Endothelial cell of umbilical vein (primary cell): ENCODE measurements at places on chromosomes 12 and 14.

DNA sequence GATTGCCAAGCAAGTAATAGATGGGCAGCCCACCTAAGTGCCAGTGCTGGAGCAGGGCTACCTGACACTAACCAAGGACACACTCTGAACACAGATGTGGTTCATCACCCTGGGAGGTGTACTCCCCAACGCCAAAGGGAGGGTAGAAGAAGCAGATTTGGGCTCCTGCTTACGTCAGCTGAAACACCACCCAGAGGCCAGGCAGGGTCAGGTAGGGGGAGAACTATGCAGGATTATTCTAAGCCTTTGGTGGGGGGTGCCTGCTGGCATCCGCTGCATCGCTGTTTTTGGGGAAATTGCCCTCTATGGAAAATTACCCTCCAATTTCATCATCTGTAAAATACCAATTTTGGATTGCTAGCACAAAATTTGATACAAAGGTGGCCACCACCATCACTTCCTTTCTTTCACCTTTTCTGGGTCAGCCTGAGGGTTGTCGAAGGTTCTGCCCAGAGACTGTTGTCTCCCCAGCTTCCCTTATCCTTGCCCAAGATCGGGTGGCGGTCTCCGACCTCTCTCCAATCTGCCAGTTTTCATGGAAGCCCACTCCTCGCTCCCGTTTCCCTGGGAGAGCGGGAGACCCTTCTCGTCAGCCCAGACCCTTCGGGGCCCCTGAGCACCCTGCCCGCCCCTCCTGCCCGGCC, 535 bp downstream of the BIN2 start:
- DNase-seq: no peak

DNA sequence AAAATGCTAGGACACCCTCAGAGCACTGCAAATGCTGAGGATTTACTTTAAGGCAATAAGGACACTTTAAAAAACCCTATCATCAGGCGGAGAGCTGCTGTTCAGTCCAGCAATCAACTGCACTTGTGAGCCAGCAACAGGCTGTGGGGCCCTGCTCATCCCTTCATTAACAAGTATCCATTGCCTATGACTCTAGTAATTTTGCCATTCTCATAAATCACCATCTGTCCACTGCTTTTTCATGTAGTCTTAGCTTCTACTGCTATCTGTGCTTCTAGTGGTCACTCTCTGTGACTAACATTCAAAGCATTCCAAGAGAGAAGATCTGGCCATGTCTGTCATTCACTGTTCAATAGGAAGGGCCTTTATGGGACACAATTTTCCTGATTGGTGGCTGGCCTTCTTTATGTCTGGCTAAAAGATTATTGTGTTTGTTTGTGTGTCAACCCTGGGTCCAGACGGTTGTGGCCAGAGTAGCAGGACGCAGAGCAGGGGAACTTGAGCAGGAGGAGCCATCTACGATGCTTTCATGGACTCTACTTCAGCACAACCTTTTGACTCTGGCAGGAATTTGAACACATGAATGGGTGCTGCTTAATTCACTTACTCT, 3.6 kb upstream of the KRAS start:
- no peak for DNase-seq

DNA sequence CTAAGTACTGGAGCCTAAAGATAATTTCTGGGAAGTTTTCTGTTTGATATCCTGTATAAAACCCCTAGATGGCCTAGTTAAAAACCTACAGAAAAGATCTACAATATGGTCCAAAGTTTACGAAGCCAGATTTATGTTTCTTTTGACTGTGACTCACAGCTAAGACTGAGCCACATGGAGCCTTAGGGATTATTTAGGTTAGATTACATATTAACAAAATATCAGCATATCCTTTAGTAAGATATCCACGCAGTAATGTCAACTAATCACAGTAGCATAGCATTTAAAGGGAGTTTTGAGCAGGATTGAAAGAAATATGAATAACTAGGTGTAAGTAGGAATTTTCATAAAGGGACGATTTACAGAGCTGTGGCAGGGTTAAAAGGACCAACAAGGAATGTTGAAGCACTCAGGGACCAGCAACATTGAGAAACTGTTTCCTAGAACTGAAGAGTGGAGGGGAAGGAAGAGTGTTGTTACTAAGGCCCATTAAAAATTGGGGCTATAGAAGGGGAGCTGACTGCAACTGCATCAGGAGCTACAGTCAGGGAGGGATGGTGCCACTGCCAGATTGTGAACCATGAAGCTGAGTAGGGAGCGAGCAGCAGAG, 155.5 kb downstream of the DACT1 start:
- no peak for DNase-seq

- no peak for DNase-seq
Measured at GRCh38 chr14:93133464-93133863, 17.7 kb upstream of the ITPK1 start.

DNA sequence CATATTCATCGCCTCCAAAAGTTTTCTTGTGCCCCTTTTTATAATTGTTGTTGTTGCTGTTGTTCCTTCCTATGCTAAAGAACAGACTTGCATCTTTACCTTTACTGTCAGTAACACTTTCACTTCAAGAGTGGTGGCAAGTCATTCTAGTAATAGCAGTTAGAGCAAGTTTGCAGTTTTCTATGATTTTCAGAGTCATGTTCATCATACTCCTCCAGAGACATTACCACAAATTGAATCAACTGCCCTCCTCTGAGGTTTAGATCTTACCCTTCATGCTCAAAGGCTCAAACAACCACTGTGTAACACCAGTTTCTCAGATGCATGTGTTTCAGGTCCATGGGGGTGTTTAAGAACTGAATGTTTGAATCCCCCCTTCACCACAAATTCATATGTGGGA, 763.4 kb downstream of the LRFN5 start:
- DNase-seq: no peak

DNA sequence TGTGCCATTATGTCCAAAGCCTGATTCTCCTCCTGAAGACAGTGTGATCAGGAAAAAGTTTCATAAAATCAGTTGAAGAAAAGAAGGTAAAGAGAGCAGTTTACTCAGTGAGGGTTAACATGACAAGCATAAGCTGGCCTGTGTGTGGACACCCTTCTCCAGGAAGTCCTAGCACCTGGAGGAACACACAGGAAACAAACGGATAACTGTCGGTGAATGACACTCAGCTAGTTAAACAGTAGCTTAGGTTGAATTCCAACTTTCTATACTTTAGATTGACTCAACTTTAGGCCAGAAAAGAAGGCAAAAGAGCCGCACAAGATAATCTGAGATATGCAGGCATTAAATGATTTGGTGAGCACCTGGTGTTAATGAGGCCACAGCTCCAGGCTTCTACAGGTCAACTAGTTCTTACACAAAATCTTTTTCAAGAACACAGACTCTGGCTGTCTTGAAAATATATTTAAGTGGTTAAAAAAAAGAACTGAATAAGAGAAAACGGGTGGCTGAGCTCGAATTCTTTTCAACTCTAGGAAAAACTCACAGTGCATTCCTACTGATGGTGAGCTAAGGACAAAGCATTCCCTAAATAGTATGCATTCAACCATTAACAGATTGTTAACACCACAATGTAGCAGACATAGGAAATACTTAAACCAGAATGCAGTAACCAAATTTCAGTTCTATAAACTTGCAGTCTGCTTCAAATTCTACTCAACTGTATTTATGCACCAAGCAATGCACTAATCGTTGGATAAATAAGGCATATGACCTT, 56.9 kb upstream of the TSPAN8 start:
- no peak for DNase-seq

GRCh38 chr12:1776170-1776921, 44.0 kb upstream of the LRTM2 start:
- no peak for DNase-seq

DNA sequence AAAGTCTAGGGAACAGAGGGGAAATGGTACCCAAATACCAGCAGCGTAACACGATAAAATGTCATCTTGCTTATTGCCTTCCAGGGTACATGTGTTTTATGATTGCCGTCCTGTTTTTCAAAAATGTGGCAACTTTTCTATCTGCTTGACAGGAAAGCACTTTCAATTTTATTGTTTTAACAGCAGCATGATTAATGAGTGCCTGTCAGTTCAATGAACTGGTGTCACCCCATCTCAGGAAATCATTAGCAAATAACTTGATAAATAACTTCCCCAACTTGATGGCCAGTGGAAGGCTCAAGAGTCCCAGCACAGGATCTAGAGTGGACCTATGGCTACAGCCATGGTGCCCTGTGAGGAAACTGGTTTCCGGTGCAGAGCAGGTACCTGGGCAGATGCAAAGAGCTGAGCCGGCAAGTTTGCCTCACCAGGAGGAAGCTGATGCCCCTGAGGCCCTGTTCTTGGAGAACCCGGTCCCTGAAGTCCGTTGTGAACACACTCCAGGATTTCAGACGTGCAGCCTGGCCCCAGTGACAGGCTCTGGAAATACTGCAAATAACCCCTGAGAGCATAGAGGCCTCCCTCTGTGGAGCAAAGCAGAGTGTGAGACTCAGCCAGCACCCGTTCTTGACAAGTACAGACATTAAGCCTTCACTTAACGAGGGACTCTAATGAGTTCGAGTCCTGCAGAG, 173.5 kb upstream of the SFSWAP start:
- no peak for DNase-seq

DNA sequence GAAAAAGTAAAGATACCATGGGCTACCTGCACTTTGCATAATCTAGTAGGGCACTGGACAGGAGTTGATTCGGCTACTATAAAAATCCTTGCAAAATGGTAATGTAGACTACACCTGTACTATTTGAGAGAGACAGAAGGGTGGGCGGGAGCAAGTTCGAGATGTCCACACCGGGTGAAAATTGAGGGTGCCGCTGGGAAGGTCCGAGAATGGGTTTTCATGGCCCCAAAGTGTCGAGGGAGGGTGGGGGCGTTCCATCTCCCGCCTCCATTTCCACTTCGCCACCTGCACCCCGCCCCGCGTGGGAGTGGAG, 648 bp downstream of the SNX6 start:
- no peak for DNase-seq

DNA sequence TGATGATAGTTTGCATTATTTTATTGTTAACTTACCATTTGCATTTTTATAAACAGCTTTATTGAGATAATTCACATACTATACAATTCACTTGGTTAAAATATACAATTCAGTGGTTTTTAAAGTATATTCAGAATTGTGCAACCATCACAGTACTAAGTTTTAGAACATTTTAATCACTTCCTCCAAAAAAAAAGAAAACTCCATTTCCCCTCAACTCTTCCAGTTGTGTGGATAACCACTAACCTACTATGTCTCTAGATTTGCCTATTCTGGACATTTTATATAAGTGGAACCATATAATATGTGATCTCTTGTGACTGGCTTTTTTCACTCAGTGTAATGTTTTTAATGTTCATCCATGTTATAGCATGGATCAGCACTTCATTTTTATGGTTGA, 41.3 kb downstream of the WNK1 start:
- no peak for DNase-seq

DNA sequence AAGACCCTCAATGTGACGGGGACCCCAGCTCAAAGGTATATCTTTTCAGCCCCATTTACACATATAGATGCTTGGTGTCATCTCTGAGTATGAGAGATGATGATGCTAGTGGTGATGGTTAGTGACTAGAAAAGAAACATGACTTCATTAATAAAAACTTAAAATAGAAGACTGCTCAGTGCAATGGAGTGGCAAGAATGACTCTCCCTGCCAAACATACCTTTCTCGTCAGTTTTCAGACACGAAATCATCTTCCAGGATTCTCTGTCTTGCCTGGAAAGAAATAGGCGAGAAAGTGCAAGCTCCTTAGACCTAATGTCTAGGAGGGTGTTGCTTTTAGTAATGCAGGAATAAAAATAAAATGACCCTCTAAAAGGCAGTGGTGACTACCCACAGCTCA, 71.7 kb downstream of the TPH2 start:
- DNase-seq: no peak

DNA sequence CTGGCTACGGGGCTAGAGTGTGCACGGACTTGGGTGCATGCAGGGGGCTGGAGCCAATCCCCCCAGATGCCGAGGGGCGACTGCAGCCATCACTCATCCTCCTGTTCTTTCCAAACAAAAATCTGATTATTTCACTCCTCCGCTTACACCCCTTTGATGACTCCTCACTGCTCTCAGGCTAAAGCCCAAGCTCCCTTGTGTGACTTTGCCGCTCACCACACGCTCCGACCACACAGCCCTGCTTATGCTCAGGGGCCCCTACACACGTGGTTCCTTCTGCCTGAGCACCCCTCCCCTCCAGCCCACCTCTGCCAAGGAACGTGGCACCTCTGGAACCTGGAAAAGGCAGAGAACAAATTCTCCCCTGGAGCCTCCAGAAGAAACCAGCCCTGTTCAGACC, 13.7 kb downstream of the CHFR start:
- DNase-seq: no peak

DNA sequence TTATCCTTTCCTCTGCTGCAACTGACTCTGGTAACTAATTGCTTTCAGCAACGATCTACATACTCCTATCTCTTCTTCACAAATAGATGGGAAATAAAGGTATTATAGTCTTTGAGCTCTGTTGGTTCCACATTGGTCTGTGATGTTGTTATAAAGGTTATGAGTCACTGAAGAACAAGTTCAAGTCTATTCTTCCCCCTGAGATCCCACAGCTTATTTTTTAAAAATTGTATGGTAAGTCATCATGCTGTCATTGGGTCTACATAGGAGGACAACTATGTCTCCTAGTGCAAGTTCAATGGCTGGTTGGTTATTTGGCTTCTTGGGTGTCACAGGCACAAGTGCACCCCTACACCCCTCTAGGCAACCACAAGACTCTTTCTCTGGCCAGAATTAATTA, 49.6 kb upstream of the PTCSC3 start:
- no peak for DNase-seq

GRCh38 chr12:10466311-10466710, 13.1 kb upstream of the KLRC1 start:
- DNase-seq: no peak

DNA sequence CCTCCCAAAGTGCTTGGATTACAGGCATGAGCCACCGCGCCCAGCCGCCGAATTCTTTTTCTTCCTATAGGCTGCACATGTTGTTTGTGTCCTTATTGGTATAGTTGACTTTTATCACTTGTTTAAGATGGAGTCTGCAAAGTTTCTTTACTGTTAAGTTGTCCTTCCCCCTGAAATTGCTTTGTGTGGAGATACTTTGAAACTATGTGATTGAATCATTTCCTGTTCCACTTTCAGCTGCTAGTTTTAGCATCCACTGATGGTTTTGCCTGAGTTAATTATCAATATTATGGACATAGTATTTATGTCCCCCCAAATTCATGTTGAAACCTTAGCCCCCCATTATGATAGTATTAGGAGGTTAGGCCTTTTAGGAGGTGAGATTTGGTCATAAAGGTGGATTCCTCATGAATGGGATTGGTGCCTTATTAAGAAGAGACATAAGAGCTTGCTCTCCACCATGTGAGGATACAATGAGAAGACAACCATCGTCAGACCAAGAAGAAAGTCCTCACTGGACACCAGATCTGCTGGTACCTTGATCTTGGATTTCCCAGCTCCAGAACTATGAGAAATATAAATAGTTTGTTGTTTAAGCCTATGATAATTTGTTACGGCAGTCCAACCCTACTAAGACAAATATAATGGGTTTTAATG, 34.9 kb downstream of the PPHLN1 start:
- DNase-seq: peak; percentile 11
